ENCODE measurements at places on chromosomes 2 and 18.
A peak's percentile ranks its signal among the peaks of the same experiment; 100 is the strongest.

GRCh38 chr18:68454511-68455228 is 260.2 kb downstream of the TMX3 start:
- DNase-seq = no peak

DNA sequence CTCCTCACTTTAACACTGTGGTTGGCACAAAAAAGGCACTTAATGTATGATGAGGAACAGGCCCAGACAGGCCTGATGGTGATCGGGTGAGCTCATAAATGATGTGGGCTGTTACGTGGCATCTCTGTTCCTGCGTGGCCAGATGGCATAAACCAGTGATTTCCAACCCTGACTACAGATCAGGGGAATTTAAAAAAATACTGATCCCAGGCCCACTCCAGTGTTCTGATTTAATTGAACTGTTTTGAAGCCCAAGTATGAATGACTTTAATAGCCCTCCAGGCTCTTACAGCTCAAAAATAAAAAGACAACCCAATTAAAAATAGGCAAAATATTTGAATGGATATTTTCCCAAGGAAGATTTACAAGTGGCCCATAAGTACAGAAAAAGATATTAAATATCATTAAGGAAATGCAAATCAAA is 48.2 kb downstream of the LIPG start:
- no peak for DNase-seq

DNA sequence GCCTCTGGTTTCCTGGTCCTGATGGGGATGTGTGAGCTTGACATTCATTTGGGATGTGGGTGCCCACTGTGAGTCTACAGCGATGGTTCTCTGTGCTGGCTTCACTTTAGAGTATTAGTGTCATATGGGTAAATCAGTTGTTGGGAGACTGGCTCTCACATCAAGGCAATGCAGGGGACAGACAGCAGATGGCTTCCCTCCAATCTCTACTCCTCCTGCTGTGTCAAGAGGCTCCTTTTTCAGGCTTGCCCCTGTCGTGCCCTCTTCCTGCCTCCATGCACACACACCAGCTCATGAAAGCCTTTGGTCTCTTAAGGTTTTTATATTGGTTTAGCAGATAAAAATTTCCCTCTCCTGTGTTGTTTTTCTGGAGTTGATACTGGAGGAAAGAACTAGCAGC is 315.6 kb downstream of the RDH14 start:
- no peak for DNase-seq

DNA sequence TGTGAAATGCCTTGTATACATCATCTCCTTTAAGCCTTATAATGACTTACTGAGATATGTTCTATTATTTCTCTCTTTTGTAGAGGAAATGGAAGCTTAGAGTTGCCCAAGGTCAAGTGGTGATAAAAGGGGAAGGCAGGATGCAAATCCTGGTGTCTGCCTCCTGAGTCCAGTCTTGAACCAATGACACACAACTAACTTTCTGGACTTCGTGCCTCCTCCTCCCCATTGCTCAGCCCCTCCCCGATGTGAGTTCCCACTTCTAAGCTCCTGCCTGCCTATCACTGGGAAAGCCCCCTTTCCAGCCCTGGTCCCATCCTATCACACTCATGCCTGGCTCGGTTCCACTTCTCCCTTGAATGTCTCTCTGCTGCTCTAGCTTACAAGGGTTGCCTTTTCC is 6.9 kb upstream of the CTIF start:
- no peak for DNase-seq

GRCh38 chr2:241984271-241984655 is 114.7 kb downstream of the RTP5 start:
- no peak for DNase-seq

DNA sequence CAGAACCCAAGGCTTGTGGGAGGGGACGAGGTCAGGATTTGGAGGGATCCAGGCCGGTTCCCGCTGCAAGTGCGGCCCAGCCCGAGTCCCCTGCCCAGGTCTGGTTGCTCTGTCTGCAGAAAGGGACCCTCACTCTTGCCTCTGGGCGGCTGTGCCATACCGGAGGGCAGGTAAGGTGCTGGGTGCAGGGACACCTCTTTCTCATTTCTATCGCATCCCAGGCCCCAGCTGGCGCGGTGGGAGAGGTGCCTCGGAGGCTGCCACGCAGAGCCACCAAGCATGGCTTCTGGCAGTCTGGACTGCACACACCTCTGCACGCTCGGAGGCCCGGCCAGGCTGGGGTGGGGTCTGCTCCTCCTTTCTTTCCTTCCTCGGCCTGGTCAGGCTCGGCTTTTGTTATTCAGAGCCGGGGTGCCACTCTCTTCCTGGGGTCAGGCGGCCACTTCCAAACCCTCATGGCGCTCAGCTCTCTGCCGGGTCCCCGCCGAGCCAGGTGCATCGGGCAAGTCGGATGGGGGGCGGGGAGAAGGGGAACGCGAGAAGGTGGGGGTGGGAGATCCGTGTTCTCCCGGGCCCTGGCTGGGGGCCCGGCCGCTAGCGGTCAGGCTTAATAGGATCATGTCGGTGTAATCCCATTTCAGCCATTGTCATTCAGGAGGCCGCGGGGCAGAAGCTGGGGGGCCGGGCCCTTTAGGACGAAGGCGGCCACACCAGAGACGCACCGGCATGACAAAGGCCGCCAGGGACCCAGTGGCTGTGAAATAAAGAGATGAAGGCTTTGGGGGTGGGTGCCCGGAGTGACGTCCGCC is 9.0 kb downstream of the GBX2 start:
- DNase-seq = no peak

- no peak for DNase-seq
These were observed 434.2 kb downstream of the MEIS1 start for GRCh38 chr2:66869076-66869475.

- DNase-seq = no peak
These were observed 216.7 kb downstream of the GBX2 start for GRCh38 chr2:235951493-235951892.

GRCh38 chr2:197152451-197153228 is 157.9 kb downstream of the ANKRD44 start:
- no peak for DNase-seq

GRCh38 chr2:16798472-16798871 is 132.8 kb upstream of the CYRIA start:
- DNase-seq = no peak

DNA sequence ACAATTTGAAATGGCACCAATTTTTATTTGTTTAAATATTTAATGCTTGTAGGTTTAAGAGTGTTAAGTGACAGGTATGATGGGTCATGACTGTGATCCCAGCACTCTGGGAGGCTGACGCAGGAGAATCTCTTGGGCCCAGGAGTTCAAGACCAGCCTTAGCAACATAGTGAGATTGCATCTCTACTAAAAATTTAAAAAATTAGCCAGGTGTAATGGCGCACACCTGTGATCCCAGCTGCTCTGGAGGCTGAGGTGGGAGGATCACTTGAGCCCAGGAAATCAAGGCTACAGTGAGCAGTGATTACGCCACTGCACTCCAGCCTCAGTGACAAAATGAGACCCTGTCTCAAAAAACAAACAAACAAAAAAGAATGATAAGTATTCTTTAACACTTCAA is 43.0 kb upstream of the CCDC68 start:
- no peak for DNase-seq

GRCh38 chr2:83972128-83972527 is 487.0 kb downstream of the SUCLG1 start:
- DNase-seq = no peak

DNA sequence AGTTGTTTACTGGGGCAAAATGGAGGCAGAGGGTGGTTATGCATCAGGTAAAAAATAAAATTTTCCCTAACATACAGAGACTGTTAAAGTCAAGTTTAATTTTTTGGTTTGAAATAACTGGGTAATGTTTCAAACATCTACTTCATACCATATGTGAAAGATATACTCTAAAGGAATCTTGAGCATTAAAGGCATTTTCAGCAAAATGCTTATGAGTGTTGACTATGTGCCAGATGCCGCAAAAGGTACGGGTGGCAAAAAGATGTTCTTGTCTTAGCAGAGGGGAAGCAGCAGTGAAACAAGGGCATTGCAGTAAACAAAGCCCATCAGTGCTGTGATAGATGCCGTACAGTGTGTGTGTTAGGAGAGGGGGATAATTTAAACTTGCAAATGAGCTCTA is 263.1 kb upstream of the ID2 start:
- DNase-seq = no peak

GRCh38 chr2:159744363-159744762 is 32.1 kb downstream of the MARCHF7 start:
- no peak for DNase-seq

DNA sequence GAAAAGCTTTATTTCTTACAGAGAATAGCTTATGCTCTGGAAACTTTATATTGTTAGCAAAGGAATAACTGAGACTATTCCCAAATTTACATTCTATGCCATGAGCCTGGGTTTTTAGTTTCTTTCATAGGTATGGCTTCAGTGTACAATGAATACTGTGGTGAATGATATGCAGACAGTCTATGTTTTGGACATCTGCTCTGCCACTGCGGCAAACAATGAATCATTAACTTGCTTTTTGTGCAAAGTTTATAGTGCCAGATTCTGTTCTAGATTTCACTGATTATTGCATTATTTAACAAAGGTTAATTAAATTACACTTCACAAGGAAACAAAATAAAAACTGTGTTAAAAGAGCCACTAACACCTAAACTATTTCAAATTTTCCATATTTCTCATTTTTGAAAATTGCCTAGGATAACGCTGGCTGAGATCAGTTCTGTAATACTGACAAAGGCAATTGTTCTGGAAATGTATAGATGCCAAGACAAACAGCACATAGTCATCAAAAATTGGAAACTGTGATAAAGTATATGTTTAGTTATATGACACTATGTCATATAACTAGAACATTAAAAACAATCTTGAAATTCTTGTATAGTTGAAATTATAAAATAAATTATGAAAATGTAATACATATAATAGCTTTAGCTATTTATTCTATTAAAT is 74.7 kb downstream of the ITSN2 start:
- DNase-seq = no peak

- no peak for DNase-seq
These were observed 175.4 kb upstream of the NETO1 start for GRCh38 chr18:73043211-73043610.

GRCh38 chr2:112216167-112216566 is 38.7 kb downstream of the ZC3H8 start:
- peak; percentile 30 for DNase-seq

DNA sequence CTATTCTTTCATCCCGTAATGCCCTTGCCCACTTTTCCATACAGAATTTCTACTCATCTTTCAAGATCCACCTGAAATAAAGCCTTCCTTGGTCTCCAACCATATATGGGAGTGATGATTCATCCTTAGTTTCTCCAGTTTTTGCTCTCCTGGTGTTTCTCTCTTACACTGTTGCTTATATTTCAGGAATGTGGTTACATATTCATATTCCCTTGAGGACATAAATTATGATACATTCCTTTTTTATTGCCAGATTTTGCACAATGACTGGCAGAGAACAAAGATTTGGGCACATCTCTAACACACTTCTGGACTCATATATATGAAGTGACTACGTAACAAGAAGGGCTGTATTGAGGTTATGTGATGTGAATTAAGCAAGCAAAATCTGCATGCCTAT is 1573.4 kb upstream of the NXPH2 start:
- no peak for DNase-seq

DNA sequence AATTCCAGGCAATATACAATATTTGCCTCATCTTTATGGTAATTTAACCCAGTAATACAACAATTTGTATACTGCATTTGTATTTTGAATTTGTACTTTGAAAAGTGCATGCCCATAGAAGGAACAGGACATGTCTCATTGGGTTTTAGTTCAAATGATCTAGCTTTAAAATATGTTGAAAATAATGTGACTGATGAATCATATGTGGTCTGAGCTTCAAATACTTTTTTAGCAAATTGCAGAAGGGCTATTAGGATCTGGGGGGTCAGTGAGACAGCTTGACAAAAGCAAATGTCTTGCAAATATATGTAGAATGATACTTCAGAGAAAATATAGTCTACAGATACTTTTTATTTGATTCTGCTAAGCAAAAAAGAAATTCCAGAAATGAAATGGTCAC is 248.9 kb downstream of the DCC start:
- DNase-seq = no peak

DNA sequence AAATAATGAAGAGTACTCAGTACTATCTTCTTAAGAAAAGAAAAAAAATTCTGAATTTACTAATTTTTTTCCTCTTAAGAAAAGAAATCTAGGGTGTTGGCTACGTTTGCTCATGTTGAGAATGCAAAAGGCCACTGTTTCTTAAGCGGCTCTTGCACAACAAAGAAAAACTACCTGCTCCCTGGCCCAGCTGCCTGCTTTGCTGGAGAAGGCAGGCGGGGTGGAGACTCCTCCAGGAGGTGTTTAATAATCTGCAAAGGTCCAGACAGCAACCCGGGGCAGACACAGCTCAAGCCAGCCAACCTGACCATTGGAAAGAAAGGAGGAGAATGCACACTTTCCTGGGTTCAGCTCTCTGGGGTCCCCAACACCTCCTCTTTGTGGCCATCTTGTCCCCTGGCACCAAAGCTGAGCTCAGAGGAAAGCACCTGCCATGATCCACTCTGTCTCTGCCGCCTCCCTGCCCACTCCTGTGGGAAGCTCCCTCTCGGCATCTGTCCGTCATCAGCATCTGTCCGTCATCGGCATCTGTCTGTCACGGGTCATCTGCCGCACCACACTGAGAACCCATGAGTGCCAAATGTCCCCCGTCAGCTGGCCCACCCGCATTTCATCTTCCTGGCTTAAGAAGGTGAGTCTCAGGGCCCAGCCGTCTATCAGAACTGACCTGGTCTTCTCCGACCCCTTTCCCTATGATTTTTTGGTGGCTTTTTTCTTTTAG is 11.9 kb downstream of the ZNF516 start:
- DNase-seq = no peak

DNA sequence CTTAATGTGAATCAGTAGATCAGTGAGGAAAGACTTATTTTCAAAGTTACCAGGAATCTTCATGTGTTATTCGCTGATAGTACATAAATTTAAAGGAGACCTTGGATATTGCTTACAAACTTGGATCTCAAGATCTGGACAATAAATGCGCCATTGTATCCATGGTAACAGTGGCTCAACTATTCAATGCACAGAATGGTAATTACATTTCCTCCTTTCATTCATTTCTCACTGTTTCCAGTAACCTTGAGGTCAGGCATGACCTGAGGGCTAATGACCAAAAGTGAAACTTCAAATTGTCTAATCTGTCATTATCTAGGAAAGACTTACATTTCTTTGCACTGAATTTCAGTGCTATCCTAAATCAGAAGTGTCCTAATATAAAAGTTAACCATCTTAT is 8.1 kb downstream of the LRP2 start:
- no peak for DNase-seq

- no peak for DNase-seq
These were observed 6.5 kb upstream of the ACTG2 start for GRCh38 chr2:73886357-73886756.

GRCh38 chr18:3293196-3293951 is 31.4 kb downstream of the MYL12B start:
- DNase-seq = no peak

GRCh38 chr18:51751901-51752300 is 554.4 kb upstream of the MEX3C start:
- DNase-seq = no peak

GRCh38 chr2:184920451-184920965 is 322.2 kb downstream of the ZNF804A start:
- DNase-seq = no peak

- peak; percentile 14 for DNase-seq
These were observed 1.5 kb downstream of the ERBB4 start for GRCh38 chr2:212536817-212537725.

- peak; percentile 40 for DNase-seq
These were observed 104.5 kb downstream of the UGGT1 start for GRCh38 chr2:128195435-128195984.

GRCh38 chr18:70368903-70369302 is 80.1 kb downstream of the SOCS6 start:
- no peak for DNase-seq
